ENCODE measurements at places on chromosomes 7 and 10.
A peak's percentile ranks its signal among the peaks of the same experiment; 100 is the strongest.

DNA sequence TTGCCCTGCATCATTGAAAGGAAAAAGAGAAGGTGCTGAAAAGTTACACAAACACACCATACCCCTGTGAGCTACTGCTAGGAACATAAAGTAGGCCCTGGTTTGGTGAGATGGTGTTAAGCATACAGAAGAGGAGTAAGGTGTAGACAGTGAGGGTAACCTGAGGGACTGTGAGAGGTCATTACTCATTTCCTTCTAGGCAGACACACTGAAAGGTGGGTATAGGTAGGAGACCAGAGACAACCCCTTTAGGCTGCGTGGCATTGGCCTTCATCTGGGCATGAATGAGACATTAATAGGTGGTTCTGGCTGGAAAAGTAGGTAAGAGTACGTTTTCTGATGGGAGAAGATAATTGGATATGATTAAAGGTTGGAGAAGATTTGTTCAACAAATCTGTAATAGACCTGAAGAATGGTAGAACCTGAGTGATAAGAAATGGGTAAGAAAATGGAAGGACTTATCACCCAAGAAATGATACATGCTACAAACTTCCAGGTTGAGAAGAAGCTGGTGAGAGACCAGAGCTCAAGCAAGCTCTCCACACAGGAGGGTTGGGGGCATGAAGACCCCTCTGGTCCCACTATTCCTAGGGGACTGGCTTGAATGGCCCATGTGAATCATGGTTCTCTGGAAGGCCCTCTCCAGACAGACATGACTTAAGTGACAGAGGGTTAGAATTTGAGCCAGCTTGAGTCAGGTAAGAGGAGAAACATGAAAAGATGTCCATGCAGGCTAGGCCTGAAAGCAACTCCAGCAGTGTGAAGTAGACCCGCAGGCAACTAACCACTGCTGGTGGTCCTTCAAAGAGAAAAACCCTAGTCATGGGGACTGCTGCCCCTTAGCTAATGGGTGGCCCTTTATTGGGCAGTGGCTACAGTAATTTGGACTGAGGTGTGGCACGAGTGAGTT, 3.8 kb downstream of the COMTD1 start:
- DNase-seq: no peak

GRCh38 chr10:69413221-69413865, 3.4 kb downstream of the TACR2 start:
- DNase-seq: peak; percentile 35

- DNase-seq: no peak
These were observed 93.4 kb downstream of the PTPRN2 start for GRCh38 chr7:158494162-158494586.

GRCh38 chr10:129040377-129040776, 426.7 kb upstream of the MGMT start:
- no peak for DNase-seq

GRCh38 chr7:152677808-152678670, 2.1 kb upstream of the XRCC2 start:
- DNase-seq: no peak

DNA sequence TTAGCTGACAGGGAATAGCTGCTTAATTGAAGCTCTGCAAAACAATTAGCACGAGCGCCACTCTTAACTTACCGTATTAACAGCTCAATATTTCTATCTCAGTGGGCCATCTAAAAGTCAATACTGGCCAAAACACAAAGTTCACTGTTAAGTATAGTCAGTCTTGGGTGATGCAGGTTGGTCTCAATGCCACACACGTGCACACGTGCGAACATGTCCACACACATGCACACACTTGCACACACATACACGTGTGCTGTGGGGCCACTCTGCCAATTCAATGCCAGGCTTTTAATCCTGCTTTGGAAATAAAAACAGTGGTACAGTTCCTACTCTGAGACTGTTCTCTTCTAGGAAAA, 105.1 kb downstream of the GRB10 start:
- no peak for DNase-seq

GRCh38 chr10:106917452-106918055, 247.0 kb downstream of the SORCS1 start:
- no peak for DNase-seq

- no peak for DNase-seq
These were observed 246.1 kb downstream of the REEP3 start for GRCh38 chr10:63767138-63767801.

Data from CD4-positive, alpha-beta T cell treated with Interleukin-1 beta for 1 hour (primary cell).